ENCODE measurements at places on chromosomes 11 and 22. TPM values are rescaled to one million over a fixed set of nuclear protein-coding genes. Genes with fewer than 3 reads are reported as not detected.
A peak's percentile ranks its signal among the peaks of the same experiment; 100 is the strongest.

The VPS51 gene
- total RNA-seq, result 336 TPM

The KDELR3 gene
- 22.1 TPM for total RNA-seq

The ADORA2A gene
- total RNA-seq, result 0.74 TPM

The OR2AG2 gene
- total RNA-seq, result 0.09 TPM

The YAP1 gene
- total RNA-seq, result 158 TPM

DNA sequence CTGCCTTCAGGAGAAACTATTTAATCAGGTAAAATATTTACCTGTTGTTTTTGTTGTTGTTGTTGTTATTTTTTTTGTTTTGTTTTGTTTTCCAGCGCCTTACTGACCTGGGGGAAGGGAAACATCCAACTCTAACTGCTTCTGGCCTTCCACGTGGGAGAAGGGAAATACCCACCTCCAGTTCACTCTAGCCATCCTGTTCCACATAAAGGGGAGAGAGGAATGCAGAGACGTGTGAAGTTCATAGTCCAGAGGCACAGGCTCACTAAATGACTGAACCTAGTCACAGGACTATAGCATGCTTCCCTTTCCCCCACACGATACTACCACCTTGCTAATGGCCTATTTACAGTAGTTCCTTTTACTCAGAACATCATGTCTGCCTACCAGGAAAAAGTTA is 72.4 kb upstream of the VSTM5 start:
- DNase-seq, result no peak

GRCh38 chr11:75592715-75593114 is 30.7 kb downstream of the SERPINH1 start:
- no peak for DNase-seq

GRCh38 chr11:120595557-120595956 is 84.0 kb downstream of the GRIK4 start:
- DNase-seq, result no peak

DNA sequence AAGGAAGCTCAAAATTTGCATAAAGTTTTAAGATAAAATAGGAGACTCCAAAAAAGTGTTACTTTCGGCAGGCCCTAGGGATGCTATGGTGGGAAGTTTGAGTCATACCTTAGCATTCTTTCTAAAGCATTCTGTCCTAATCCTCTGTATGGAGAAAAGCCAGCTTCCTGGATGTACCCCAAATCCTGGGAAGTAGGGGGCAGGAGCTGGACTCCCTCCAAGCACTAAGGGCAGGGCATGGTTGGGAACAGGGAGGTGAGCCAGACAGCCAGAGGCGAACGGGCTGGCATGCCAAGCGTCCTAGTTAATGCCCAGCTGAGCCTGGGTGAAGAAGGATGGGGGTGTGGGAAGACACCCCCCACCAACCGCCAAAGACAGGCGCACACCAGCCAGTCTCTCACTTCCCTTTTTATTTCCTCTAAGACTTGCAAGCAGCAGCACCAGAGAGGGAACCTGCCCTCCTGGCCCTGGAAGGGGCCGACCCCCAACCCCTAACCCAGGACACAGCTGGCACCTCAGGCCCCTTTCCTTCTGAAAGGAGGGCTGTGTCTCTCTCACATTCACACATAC is 23.9 kb downstream of the RTN4RL2 start:
- DNase-seq, result no peak

- no peak for DNase-seq
These were observed 66.7 kb downstream of the EFCAB6 start for GRCh38 chr22:43745411-43745770.

- no peak for DNase-seq
These were observed 94.4 kb downstream of the PHF21B start for GRCh38 chr22:44915441-44915840.

DNA sequence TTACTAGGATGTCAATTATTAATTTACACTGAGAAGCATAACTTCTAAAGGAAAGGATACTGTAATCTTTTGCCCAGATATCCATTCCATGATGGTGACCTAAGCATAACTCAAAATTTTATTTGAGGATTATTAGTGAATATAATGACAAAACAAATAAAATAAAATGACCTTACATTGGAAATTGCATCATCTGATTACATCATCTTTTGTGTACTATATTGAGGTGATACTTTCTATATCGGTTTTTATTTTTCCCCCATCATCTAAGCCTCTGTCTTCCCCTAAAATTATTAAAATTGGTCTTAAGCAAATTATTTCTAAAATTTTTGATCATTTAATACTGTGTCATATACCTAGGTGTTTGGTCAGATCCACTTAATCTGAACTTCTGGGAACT is 150.1 kb upstream of the CTSC start:
- DNase-seq, result no peak

DNA sequence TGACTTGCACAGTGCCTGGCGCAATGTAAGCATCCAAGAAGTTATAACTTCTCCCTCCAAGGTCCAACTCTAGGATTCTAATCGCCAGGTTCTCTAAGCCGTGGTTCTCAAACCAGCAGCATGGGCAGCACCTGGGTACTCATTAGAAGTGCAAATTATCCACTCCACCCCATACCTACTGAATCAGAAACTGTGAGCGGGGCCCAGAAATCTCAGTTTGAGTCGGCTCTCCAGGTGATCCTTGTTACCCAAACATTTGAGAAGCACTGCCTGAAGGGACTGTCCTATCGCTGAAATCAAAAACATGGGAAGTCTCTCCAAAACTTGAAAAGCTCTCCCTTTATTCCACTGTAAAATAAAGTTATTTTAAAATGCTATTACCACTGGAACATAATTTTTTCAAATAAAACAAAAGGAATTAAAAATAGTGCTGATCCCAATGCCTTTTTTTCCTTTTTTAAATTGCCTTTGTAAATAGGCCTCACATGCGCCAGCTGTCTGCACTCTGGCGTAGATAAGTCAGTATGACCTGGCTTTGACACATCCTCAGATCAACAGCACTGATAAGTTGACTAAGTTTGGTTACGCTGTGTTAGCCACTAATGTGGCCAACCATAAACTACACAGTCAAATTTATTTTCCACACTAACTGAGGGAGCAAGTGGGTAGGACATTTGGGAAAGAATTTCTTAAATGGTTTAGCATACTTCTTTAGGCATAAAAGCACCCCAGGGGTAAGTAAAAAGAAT is 8.4 kb upstream of the CTR9 start:
- DNase-seq, result peak; percentile 77

- DNase-seq, result peak; percentile 43
These were observed 31.0 kb upstream of the HMOX1 start for GRCh38 chr22:35349704-35350538.

DNA sequence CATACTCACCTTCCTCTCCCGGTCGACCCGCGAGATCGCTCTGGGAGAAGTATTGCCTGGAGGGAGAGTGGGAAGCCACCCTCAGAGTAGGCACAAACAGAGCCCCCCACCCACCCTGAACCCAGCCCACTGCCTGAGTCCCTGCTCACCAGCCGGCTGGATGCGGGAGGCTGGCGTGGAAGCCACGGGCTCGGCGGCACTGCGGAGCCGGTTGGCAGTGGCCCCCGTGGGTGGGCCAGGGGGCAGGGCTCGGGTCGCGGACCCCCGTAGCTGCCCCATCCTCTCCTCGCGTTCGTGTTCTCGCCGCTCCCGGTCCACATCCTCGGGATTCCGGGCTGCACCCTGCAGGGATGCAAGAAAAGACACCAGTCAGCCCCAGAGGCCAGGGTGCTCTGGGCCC is 21.4 kb upstream of the TMEM184B start:
- DNase-seq, result no peak

- DNase-seq, result peak; percentile 62
These were observed 565 bp downstream of the NUCB2 start for GRCh38 chr11:17277024-17277584.

- DNase-seq, result peak; percentile 75
These were observed 1.5 kb upstream of the UBASH3B start for GRCh38 chr11:122653916-122654585.

DNA sequence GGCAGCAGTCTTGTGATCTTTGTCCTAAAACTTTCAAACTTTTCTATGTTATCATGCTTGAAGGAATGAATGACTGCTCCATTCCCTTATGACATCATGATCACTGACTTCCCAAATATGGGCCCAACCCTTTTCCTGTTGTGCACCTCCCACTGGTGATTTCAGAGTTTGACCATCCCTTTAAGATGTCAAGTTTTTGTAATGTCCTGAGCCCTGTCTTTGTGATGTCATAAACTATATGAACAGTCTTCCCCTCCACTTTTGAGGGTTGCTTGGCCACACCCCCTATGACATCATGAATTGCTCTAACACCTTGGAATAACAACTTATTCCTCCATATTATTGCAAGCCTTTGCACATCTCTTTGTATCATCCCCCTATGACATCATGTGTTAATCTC is 16.5 kb upstream of the NUCB2 start:
- DNase-seq, result peak; percentile 48

DNA sequence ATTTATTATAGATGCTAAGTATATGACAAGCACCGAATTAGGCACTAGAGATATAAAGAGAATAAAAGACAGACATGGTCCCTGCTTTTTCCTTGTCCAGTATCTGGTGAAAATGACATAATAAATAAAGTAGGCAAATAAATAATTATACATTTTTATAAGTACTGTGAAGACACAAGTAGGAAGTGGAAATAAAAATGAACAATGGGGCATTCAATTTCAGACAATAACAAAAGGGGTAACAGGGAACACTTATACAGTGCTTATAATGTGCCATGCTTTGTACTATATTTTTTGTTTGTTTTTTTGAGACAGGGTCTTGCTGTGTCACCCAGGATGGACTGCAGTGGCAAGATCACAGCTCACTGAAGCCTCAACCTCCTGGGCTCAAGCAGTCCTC is 4.3 kb downstream of the KBTBD3 start:
- DNase-seq, result no peak

GRCh38 chr11:94129512-94130297 is 1.1 kb downstream of the PANX1 start:
- no peak for DNase-seq

DNA sequence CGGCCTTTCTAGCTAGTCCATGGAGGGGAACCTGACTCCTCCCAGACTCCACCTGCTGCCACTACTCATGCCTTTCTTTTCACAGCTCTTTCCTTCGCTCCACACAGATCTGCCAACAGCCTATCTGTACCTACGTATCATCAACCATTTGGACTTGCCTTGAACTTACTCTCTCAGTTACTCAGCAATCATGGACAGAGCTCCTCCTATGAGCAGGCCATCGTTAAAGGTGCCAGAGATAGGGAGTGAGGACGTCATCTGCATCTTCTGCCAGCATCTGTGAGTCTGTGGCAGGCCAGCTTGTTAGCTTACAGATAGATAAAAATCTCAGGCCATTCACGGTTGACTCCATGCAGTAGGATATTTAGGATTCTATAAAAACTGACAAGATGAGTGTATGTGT is 162.9 kb upstream of the ZBED5 start:
- DNase-seq, result peak; percentile 61

GRCh38 chr11:107696140-107696539 is 15.7 kb downstream of the SLN start:
- DNase-seq, result peak; percentile 95

GRCh38 chr11:65354265-65355012 is at the start of gene TIGD3:
TIGD3 (plus strand) TSS chr11:65354751; CDS start chr11:65355809, 1,058 bp downstream.
- peak; percentile 88 for DNase-seq

DNA sequence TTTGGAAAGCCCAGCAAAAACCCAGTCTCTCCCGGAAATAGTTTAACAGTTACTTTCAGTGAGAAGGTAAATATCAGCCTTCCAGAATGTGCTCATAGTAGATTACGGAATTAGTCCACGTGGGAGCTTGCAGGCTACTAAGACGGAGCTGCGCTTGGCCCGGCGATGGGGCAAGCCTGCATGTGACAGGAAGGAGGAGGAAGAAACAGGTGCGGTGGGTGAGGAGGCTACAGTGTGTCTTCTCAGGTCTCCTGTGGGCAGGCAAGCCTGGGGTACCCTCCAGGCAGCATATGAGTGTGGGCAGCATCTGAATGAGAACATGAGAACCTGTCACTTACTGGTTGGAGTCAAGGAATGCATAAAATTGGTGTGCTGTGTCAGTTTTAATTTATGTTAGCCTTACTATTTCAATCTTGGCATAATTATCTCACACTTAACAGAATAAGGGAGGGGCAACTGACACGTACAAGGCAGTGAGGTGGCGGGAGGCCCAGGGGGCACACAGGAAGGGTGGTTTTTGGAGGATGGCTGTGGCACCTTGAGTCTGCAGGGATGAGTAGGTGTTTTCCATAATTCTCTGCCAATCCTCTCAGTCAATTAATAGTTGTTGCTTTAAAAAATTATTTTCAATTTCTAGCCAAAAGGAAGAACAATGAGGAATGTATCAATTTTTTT is 35.7 kb downstream of the CLMP start:
- DNase-seq, result peak; percentile 40

- no peak for DNase-seq
These were observed 97.9 kb downstream of the MORC2 start for GRCh38 chr22:30870451-30871345.

DNA sequence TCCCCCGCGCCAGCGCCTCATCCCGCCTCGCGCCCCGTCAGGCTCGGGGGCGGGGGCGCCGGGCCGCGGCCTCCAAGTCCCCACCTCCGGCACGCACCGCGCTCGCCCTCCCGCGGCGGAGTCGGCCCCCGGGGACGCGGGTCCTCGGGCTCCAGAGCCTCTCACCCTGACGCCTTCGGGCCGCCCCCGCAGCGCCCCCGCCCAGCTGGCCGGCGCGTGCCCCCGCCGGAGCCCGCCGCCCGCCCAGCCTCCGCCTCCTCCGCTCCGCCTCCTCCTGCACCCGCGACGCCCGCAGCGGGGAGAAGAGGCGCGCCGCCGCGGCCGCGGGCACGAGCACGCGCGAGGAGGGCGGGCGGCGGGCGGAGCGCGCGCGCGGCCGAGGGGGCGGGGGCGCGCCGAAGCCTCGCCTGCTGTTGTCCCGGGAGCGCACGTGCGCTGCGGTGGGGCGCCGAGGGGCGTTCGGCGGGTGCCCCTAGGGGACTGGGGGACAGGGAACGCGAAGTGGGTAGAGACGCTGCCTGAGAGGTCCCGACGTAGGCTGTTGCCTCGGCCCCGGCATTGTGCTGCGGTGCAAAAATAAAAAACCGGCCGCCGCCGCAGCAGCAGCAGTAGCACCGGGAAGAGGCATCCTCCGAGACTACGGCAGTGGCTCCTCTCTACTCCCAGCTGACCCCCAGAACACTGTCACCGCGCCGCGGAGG is 87.4 kb upstream of the ARHGAP32 start:
- DNase-seq, result peak; percentile 64

DNA sequence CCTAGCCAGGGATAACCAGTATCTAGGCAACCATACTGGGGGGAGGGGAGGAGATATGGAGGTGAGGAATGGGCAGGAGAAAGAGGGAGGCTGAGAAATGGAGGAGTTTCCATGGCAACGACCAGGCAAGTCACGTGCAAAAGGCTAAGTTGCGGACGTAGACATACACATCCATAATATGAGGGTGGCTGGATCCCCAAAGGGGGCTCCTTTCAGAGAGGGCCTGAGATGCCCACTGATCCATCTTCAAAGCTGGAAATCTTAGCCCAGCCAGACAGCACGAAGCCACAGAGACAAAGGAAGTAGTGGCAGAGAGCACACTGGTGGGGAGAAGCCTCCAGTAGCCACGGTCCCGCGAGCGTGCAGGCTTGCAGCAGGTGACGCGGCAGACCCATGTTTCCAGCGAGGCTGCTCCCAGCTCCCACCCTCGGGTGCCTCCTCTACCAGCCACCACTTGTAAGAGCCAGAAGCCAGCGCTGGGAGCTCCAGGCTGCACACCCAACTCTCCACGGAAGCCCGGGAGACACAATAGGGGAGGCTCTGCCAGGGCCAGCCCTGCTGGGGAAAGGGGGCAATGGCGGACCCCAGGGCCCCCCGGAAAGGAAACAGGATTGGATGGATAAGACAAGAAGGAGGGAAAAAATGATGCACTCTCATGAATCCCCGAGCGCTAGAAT is 938 bp downstream of the FXYD6 start:
- DNase-seq, result no peak

GRCh38 chr11:76910620-76911414 is 50.1 kb downstream of the ACER3 start:
- DNase-seq, result peak; percentile 67
